Upper lobe of right lung (tissue), 1 donor: ENCODE measurements at places on chromosomes 6 and 20.
A peak's percentile ranks its signal among the peaks of the same experiment; 100 is the strongest.

GRCh38 chr20:23096986-23097520 is 10.9 kb upstream of the CD93 start:
- DNase-seq, result no peak

DNA sequence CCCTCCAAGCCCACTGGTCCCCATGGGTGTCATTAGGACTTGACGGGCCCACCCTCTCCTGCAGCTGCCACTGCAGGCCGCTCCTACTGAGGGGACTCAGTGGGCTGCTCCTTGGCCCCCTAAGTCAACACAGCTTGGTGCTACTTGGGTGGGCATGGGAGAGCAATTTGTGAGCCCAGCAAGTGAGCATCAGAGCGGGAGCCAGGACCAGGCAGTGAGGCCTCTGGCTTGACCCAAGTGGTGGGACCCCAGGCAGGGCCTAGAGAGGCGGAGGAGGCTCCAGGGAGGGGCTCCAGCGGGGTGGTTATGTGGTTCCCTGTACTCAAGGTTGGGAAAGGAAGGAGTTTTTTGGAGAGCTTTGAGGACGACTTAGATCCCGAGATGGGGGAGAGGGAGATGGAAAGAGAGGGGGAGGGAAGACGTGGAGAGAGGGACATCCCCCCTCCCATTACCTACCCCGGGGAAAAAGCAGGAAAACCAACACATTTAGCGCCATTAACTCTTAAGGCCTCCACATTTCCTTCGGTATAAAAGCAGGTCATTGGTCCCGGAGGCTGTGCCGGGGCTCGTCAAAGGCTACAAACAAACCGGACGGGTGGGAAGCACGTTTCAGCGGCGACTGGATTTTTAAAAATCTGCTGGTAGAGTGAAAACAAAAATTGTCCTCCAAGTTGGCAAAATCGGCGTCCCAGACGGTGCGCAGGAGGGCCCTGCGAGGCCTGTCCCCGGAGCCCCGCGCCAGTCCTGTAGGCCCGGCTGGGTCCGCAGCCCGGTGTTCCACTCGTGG is 8.8 kb downstream of the FOXC1 start:
- no peak for DNase-seq

- no peak for DNase-seq
Observed at GRCh38 chr20:443223-443775, 19.0 kb downstream of the TBC1D20 start.

GRCh38 chr6:126824226-126824625 is 294.2 kb upstream of the RSPO3 start:
- DNase-seq, result no peak

DNA sequence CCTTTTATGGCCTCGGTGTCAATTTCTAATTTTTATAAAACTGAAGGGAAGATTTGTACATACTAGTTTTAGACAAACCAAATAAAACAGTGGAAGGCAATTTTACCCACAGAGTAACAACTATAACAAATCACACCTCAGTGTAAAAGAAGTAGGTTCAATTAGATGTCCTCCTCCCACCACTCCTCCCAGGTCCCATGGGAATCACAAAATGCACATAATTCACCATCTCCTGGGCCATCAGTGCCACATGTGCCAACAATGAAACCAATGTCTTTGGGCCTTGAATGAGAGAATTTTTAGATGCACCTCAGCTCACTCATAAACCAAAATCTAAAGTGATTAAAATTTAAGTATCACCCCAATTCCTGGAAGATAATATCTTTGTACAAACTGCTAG is 267.8 kb downstream of the BTBD9 start:
- DNase-seq, result no peak

GRCh38 chr6:163999475-164000125 is 585.1 kb downstream of the QKI start:
- DNase-seq, result no peak

GRCh38 chr6:11938285-11938890 is 73.7 kb upstream of the HIVEP1 start:
- DNase-seq, result no peak

DNA sequence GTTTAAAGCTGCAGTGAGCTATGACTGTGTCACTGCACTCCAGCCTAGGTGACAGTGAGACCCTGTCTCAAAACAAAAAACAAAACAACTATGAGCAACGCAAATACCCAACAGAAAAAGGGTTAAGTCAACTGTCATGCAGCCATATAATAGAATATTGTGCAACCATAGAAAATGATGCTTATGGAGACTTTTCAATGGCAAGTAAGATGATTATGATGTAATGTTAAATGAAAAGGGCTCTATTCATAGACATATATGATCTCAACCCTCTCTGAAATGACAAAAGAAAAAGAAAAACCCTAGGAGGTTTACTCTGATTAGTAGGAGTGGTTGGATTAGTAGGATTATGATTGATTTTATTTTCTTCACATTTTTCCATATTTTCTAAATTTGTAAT is 41.3 kb upstream of the TBC1D7 start:
- DNase-seq, result no peak

DNA sequence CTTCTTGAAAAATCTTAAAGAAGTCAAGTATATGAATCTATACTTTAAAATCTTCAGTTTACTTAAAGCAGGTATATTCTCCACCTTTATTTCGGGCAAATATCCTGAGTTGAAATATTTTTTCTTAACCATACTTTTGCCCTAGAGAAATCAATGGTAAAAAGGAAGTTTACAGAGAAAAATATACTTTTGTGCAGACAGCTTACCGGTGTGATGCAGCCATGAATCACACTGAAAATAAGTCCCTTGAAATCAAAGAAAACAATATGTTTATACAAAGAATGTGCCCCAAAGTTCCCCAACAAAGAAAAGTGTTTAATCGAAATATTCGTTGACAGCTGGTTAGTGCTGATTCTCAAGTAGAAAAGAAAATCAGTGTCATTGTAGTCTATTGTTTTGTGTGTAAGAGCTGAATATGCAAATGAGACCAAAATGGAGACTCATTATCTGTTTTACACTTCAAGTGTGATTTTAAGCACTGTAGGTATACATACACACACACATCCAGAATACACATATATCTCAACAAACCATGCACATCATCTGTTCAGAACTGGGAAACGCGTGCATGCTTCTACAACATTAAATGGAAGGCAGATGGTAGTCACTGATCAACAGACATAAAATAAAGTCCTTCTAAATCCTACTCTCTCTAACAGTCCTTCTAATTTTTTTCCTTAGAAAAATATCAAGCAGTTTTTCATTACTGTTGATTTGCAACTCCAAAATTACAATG is 73.3 kb downstream of the BTBD9 start:
- no peak for DNase-seq

GRCh38 chr6:104653781-104654180 is 205.9 kb downstream of the HACE1 start:
- DNase-seq, result no peak

- peak; percentile 33 for DNase-seq
Observed at GRCh38 chr6:43773980-43774775, 4.2 kb downstream of the VEGFA start.

GRCh38 chr6:105884426-105884825 is 201.7 kb upstream of the PRDM1 start:
- no peak for DNase-seq

DNA sequence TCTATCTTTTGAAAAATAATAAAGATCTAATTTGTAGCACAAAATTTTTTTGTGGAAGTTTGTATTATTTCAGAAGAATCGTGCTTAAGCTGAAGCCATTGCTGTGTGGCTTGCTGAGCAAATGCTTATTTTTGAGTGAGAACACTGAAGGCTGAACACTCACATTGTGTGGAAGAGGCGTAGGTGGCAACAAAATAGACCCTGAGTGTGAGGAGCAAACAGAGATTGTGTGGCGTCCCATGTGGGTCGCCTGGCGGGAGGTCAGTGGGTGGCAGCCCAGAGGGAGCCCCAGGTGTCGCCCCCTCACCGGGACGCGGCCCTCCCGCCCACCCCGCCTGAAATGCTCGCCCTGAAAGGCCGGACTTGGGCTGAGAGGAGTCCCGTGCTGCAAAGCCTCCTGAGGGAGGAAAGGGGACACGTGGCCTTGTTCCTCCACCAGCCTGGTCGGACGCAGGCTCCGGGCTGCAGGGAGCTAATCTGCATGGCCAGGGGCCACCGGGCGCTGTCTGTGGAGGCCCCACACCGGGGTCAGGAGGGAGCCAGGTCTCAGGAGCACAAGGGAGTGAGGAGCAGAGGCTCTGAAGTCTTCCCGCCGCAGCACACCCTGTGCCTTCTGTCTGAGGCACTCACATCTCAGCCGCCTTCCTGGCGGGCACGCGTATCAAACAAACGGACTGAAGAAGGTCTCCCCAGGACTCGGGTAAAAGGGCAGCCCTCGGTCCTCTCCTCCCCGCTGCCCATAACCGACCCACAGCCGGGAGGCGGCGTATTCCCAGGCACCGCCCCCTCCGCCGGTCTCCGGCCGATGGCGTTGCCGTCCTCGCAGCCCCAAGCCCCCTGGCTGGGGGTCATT is 15.9 kb downstream of the DDO start:
- DNase-seq, result no peak

DNA sequence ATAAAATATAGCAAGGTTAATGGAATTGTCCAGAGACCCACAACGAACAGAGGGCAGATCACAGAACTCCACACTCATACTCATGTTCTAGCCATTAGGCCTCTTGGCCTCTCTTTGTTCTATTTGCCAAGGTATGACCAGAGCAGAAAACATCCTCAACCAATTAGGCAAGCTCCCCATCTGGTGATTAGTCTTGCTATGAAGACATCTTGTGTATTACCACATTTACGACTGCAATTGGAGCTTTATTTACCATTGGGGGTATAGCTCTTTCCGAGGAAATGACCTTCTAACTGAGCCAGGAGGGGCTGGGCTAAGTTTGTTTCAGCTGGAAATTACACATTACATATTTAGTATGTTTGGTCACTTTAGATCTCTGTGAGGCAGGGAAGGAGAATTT is 593.9 kb downstream of the CD109 start:
- no peak for DNase-seq

DNA sequence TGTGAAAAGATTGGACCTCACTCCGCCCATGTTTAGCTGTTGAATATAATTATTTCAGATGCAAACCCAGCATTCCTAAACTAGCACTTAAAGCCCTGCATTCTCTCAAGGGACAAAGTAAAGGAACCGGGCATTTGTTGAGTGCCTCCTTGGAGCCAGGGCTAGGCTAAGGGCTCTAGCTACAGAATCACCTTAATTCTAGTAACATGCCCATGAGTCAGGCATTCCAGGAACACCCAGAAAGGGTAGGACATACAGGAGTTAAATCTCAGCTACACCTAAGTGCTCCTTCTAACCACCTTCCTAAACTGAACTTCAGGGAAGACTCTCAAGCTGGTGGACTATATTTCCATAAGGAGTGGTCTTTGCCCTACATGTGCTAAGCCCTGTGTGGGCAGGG is 89.4 kb downstream of the SLC24A3 start:
- no peak for DNase-seq

GRCh38 chr6:7445885-7446461 is 56.4 kb downstream of the RIOK1 start:
- DNase-seq, result no peak

DNA sequence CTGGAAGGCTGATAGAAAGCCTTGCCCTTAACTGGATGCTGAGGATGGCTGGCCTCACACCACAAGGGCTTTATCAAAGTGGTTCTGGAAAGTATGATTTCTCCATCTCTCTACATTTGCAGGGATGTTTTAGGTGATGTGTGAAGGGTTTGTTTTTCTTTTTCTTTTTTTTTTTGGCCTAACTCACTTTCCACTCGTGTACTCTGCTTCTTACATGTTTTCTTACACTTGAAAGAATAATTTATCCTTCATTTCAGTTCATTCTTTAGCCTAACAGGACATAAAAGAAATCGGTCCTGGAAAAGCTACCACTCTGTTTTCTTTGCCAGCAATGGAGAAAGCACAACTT is 41.2 kb downstream of the ISM1 start:
- DNase-seq, result no peak

DNA sequence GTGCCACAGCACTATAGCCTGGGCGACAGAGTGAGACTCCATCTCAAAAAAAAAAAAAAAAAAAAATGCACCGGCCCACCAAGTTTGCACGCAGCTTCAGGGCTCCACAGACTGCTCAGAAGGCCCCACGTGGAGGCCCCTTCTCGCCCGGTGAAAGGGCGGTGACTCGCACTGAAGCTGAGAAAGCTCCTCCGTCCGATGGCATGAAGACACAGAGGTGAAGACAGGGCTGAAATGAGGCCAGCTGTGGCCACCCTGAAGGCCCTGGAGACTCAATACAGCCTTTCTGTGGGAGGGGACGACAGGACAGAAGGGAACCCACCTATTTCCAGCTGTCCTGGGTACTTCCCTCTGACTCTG is 84.0 kb downstream of the PTPN1 start:
- DNase-seq, result no peak

DNA sequence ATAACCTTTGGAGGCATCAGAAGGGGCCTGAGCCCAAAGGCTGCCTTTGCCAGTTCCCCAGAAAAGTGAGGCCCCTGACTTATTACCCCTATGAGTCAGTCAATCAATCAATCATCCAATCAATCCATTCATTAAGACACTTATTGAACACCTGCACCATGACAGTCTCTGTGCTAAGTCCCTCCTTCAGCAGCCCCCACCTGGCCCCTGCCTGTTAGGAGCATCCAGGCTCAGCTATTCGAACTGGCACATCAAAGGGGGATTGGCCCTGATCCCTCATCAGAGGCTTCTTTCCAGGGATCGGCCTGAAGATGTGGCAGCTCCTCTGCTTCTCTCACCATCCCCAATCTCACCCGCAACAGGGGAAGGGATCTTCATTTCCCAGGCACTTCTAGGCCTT is 27.7 kb upstream of the VEGFA start:
- peak; percentile 17 for DNase-seq

GRCh38 chr6:38095054-38095453 is 275.5 kb downstream of the ZFAND3 start:
- no peak for DNase-seq

DNA sequence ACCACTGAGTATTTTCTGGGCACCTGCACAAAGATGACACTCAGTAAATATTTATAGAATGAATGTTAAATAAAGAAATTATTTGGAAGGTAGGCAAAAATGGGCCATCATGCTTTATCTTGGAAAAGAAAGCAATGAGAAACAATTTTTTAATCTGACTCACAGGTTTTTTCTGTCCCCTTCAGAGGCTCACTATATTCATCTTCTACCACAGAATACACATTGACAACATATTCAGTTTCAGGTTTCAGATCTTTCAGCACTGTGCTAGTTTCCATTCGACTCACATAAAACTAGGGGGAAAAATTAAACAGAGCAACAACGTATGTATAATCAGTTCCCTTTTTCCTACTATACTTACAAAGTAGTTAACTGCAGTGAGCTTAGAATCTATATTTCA is 58.3 kb downstream of the COL12A1 start:
- no peak for DNase-seq

- no peak for DNase-seq
Observed at GRCh38 chr6:169215201-169215681, 38.4 kb downstream of the THBS2 start.

GRCh38 chr6:167654389-167654788 is 172.3 kb upstream of the AFDN start:
- no peak for DNase-seq

DNA sequence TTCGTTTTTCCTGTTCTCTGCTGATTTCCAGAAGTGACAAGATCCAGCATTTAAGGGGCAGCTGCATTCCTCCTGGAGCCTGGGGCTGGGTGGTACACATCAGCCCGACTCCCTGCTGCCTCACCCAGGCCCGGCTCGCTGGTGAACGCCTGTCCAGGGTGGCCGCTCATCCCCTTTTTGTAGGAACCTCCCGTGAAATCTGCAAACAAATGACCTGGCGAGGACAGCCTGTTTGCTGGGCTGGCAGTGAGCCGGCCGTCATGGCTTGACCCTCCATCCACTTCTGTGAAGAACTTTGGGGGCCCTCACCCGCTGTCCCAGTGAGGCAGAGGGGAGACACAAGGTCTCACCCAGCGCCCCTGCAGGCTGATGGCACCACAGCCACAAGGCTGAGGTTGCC is 39.0 kb downstream of the PYGB start:
- peak; percentile 56 for DNase-seq
